Mammary microvascular endothelial cell (primary cell): ENCODE measurements at places on chromosomes 4 and X. TPM values are rescaled to one million over a fixed set of nuclear protein-coding genes. Genes with fewer than 3 reads are reported as not detected.

RNF175 gene
- total RNA-seq: not detected in 2 replicates

ENAM gene
- not detected in 2 replicates for total RNA-seq

NAA15 gene
- total RNA-seq: 37.4 and 39.7 TPM in 2 replicates

STOX2 gene
- 1.4 and 2.3 TPM in 2 replicates for total RNA-seq
